ENCODE measurements at places on chromosomes 4 and X.

DNA sequence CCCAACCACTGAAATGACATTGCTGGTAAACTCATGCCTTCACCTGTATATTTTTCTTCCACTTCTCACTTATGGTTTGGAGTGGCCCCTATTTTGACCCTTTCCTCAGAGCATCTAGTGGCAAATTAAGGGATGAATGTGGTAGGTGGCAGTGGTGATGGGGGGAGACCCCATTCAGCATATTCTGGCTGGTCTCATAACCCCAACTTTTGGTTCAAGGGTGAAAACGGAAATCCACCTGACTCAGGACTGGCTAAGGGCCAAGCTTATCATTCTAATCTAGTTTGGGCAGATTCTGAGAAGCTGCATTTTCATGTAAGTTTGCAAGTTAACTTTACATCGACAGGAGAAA lies 47.0 kb upstream of the NSUN7 start:
- no peak for DNase-seq

GRCh38 chr4:145530189-145530588 lies 48.5 kb downstream of the SMAD1 start:
- DNase-seq: no peak

- no peak for DNase-seq
Observed at GRCh38 chr4:47155919-47156318, 124.6 kb downstream of the GABRB1 start.

DNA sequence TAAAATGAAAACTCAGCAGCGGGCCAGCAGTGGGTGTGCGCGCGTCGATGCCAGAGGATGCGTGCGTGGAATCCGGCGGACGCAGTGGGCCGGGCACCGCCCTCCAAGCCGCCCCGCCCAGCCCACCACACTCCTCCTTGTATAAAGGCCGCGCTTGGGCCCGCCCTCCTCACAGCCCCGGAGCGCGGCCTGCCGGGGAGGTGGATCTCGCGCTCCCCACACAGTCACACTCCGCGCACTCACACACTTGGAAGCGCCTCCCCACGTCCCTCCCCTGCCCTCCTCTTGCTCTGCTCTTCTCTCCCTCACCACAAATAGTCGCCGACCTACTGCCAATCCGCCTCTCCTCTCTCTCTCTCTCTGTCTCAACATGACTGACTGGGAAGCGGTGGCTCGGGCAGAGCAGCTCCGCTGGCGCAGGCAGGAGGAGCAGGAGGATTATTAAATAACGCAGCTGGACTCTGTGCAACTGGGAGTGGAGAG lies at the start of gene CCSER1:
Gene CCSER1, plus strand, starts transcription at position 172 of the 483 bp plus-strand sequence.
- DNase-seq: peak; percentile 17

DNA sequence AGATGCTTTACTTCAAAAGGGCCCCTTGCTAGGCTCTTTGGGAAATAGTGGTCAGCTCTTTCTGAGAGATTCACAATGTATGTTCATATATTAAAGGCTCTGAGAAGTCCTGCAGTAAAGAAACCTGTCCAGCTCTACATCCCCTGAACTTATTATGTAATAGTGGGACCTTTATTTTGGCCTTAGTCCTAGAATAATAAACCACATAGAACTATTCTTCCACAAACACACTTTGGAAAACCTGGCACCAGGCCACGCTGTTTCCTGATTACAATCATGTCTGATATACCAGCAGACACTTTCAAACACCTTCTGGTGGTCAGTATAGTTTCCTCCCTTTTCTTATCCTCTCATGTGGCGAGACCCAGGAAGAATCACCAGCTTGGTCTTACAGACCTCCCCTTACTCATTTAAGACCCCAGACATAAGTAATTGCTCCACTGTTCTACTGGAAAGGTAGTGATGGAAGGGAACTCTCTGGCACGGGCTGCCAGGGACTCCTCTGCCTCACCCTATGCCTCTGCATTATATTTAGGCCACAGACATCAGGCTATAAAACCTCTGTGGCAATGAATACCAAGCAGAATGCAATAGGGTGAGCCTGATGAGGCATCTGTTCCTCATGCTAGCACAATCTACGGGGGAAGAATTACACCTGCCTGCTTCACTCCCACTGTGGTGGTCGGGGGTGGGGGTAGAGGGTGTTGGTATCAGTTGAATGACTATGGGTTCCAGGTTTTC lies 5.7 kb upstream of the PPEF1 start:
- DNase-seq: no peak

DNA sequence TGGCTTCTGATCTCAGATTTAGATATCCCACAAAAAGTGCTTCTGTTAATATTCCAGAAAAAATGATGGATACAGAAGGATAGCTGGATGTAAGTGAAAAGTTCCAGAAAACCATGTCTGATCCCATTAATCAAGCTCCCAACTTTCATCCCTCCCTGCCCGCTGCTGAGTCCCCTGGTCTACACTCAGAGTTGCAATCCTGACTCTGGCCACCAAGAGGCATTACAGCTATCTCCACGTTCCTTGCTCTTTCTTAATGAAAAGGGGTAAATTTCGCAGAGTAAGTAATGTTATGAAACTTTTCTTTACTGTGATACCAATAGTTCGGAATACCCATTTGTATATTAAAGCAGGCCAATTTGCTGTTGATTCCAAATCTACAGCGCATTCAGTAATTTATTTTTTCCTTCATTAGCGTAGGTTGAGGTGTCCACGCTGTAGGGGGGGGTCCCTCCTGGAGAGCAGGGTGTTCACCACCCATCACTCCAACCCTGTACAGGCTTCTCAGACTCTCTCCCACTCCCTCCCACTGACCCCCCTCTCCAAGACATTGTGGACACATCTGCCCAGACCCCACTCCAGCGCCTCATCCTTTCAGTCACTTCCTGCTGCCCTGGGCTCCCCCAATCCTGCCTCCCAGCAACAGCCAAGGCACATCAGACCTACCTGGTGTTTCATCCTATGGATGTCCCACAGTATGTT lies 55.1 kb downstream of the RAB40A start:
- DNase-seq: no peak

- no peak for DNase-seq
Observed at GRCh38 chr4:184705692-184706091, 28.2 kb downstream of the CENPU start.

GRCh38 chrX:114962209-114962608 lies 55.2 kb downstream of the IL13RA2 start:
- no peak for DNase-seq

- no peak for DNase-seq
Observed at GRCh38 chr4:57430726-57431125, 320.5 kb upstream of the IGFBP7 start.
